Hematopoietic multipotent progenitor cell (in vitro differentiated cells): ENCODE measurements at places on chromosomes 1 and 21.

DNA sequence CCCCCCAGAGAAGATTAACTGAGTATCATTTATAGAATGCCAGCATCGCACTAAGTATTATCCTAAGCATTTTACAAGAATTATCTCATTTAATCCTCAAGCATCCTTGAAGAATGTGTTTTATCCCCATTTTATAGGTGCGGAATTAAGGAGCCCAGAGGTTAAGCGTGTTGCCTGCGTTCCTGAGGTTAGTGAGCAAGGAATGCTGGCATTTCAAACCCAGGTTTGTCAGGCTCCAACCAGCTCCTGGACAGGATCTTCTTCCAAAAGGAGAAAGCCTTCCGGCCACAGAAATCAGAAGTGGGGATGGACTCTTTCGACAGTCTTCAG lies 82.3 kb downstream of the SSBP3 start:
- DNase-seq = no peak

GRCh38 chr1:5704561-5705514 lies 287.4 kb downstream of the NPHP4 start:
- no peak for DNase-seq

DNA sequence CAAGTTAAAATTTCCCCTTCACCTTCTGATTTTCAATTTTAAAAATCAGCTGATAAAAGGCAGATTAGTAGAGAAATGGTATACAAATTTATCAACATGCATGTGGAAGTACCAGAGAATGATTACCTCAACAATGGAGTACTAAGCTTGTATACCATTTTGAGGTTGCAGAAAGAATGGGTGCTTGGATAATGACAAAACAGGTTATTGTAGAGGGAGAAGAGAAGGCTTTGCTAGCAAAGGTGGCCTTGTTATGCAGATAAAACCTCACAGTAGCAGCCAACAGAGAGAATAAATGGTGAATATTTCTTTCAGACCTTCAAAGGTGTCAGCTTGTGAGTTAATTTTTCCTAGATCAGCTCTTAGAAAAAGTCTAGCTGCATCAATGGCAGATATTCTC lies 1174.9 kb upstream of the ADGRL4 start:
- DNase-seq = no peak

DNA sequence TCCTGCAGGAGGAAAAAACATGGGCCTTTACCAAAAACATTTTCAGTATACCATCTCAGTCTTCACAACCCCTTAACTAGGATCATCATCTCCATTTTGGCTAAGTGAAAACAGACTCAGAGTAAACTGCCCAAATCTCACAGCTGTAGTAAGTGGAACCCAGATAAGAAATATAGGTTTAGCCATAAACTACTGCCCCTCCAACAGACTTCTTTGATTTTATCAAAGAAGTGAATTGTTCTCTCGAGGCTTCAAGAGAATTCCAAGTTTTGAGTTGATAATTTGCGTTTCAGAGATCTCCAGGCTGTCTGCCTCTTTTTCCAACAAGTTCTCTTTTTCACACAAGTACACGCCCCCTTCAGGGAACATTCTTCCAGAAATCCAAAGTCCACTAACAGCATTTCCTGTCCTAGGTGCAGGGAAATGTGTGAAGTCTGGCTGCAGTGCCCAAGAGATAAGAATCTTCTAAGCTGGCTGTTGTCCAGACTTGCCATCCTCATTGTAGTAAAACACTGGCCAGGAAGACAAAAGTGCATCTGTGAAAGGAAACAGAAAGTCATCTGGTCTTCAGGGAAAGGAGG lies 30.8 kb downstream of the RNF19B start:
- DNase-seq = no peak

- no peak for DNase-seq
Observed at GRCh38 chr1:4745560-4745959, 91.2 kb downstream of the AJAP1 start.
